Suppressor macrophage treated with lipopolysaccharide for 1 hour (primary cell): ENCODE measurements at places on chromosomes 1 and 21.

- DNase-seq, result no peak
Observed at GRCh38 chr1:67612788-67613241, 72.2 kb upstream of the GADD45A start.

DNA sequence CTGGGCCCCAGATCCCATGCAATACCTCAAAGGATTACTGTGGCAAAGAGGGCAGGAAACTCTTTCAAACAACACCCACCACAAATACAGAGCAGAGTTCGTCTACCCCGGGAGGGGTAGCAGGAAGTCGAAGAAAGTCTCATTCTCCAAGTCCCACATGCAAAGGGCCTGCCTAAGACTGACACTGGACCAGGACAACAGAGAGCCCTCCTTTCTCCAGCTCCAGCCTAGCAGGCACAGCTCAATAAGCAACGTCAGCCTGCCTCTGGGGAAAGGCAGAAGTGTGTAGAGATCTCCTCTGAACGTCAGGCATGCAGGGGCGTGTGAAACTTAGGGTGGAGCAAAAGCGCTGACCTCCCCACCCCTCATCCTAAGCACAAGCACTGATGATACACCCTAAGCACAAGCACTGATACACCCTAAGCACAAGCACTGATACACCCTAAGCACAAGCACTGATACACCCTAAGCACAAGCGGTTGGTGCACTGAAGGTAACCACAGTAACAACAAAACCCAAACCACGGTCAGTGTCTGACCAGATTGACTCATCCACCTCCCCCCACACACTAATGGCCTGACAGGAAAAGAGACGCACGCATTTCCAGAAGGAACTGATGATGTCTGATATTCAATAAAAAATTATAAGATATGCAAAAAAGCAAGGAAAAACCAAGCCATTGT, 1.3 kb downstream of the KRTAP12-3 start:
- DNase-seq, result no peak

GRCh38 chr1:19567041-19567440, 77.1 kb upstream of the NBL1 start:
- no peak for DNase-seq

GRCh38 chr21:28540514-28540913, 452.2 kb downstream of the LTN1 start:
- DNase-seq, result no peak

GRCh38 chr1:87686671-87687070, 358.0 kb downstream of the LMO4 start:
- no peak for DNase-seq

GRCh38 chr1:29991815-29992214, 731.6 kb downstream of the MATN1 start:
- no peak for DNase-seq

DNA sequence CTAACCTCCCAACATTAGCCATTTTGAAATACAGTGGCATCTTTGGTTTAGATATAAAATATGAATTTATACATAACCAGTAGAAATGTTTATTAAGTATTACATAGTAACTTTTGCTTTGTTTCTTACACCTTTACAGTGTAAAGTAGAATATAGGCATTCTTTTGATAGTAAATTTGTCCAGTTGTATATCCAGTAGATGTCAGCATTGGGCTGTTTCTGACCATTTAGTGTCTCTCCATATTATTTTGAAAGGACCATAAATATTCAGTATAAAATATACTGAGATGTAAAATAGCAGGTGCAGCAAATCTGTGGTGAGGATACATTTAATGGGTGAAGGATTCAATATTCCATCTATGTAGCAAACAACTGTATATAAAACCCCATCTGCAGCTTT, 115.8 kb upstream of the ZRANB2 start:
- DNase-seq, result peak; percentile 11

- no peak for DNase-seq
Observed at GRCh38 chr1:116781034-116781433, 26.8 kb downstream of the CD2 start.

DNA sequence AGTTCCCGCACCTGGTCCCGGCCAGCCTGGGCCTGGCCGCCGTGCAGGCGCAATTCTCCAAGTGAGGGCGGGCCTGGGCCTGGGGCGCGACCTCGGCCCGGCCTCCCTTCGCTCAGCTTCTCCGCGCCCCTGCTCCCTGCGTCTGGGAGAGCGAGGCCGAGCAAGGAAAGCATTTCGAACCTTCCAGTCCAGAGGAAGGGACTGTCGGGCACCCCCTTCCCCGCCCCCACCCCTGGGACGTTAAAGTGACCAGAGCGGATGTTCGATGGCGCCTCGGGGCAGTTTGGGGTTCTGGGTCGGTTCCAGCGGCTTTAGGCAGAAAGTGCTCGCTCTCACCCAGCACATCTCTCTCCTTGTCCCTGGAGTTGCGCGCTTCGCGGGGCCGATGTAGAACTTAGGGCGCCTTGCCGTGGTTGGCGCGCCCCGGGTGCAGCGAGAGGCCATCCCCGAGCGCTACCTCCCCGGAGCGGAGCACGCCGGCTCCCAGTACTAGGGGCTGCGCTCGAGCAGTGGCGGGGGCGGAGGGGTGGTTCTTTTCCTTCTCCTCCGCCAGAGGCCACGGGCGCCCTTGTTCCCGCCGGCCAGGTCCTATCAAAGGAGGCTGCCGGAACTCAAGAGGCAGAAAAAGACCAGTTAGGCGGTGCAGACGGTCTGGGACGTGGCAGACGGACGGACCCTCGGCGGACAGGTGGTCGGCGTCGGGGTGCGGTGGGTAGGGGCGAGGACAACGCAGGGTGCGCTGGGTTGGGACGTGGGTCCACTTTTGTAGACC, 1.2 kb downstream of the OLIG1 start:
- peak; percentile 32 for DNase-seq

DNA sequence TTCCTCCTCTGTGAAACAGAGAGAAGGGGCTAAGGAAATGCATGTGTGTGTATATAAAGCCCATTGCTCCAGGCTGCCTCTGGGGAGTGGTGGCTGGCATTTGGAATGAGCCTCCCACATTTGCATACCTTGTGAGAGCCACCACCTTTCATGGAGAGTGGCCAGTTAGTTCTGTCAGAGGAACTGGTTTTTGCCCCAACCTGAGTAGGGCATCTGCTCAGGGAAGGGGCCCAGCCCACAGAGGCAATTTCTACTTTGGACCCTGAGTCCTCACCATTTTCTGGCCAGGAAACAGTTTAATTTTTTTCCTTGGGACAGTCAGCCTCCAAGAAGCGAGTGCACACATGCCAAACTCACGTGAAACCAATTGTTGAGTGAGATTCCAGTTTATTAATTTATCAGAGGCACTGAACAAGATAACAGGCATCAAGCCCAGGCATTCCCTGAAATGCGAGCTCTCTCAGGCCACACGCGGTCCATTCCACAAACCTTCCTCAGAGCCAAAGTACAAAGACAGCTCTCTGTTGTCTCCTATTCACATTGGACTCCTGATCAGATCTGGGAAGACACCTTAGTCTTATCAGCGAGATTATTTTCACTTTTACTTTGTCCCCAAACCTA, 1.0 kb upstream of the SLC6A9 start:
- DNase-seq, result no peak

GRCh38 chr1:246782120-246782900, 58.1 kb downstream of the SCCPDH start:
- peak; percentile 17 for DNase-seq

DNA sequence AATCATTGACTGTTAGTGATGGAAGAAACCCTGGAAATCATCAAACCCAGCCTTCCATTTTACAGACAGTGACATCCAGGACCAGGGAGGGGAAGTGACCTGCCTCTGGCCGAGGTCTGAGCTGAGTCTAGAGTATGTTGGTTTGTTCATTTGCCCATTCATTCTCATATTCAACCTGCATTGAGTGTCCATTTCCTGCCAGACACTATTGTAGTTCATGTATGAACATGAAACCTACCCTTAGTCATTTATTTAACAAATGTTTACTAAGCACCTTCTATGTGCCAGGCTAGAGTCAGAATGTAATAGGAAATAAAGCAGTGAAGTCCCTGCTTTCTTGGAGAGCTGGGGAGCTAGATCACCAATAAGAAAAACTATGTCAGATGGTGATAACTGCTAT, 51.3 kb downstream of the KCND3 start:
- no peak for DNase-seq

GRCh38 chr1:184947497-184948256, 26.6 kb downstream of the NIBAN1 start:
- DNase-seq, result peak; percentile 26

DNA sequence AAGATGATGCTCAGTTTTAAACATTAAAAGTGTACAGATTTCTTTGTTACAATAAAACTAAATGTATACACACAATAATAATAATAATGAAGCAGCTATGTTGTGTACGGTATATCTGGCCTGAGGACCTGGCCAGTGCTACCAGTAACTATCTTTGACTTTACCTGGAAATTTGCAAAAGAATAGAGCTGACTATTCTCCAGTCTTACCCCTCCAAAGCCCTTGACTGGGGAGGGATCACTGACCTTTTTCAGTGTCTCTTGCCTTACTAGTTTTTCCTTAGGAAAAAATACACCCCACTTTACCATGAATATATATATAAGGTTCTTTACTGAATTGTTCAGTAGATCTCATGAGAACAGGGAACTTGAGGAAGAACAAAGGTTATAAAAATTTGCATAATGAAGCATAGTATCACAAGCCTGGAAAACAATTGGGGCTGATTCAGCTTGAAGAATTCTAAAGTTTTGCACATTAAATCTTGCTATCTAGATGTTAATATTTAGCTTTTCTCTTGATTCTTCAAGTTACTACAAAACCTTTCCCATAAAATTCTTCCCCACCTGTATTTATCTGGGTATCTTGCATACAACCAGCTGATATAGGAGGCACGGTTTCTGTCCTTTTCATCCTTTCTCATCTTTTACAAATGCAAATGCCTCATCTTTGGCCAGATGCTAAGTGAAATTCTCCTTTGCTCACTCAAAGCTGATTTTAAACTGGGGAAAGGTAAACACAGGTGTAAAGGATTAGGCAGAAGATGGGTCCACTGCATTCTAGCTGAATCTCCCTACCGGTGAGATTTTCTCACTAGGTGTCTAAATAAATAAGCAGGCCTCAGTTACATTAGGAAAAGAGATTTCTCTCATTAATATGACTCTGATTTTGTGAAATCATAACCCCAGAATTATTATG, 25.0 kb upstream of the SLAMF1 start:
- DNase-seq, result no peak

DNA sequence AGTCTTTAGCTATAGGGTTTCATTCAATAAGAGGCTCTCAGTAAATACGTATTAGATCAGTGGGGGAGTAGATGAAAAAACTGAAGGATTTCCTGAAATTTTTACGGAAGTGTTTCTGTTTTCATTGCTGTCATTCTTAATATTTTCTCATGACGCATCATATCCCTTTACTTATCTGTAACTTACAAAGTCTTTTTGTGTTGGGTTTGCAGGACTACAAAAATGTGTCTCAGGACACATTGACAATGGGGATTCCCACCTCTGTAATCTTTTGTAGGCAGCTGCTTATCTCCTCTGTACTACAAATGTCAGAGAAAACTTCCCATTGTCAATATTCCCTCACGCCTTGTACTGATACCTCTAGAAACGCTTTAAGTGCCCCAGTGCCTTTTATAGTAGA, 35.5 kb downstream of the CRP start:
- no peak for DNase-seq

- no peak for DNase-seq
Observed at GRCh38 chr1:61181067-61182038, 99.0 kb downstream of the NFIA start.

- no peak for DNase-seq
Observed at GRCh38 chr1:87560601-87561360, 232.1 kb downstream of the LMO4 start.

GRCh38 chr21:44429894-44430293, 25.4 kb upstream of the LRRC3 start:
- DNase-seq, result no peak

- no peak for DNase-seq
Observed at GRCh38 chr1:99645699-99646531, at the start of gene PALMD. TSS of gene PALMD (plus strand) at chr1:99646113. CDS start at chr1:99646318, 205 bp downstream.

GRCh38 chr1:97457446-97458089, 463.3 kb downstream of the DPYD start:
- no peak for DNase-seq

- DNase-seq, result no peak
Observed at GRCh38 chr1:62997884-62998283, 214.0 kb downstream of the ATG4C start.

DNA sequence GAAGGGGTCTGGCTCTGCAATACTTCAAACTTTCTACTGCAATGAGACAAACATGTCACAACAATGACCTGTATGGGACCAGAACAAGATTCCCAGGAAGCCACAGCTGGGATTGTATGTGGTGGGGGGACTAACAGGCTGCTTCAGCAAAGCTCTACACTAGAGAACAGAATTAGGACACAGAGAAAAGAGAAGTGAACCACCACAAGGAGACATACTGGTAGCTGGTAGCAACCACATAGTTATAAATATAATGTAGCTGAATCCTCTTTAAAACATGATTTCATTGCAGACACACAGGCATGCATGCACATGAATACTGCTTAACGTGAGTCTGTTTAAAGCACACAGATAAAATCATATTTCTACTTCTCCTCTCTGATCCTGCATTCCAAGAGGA, 3.5 kb upstream of the ILDR2 start:
- no peak for DNase-seq

DNA sequence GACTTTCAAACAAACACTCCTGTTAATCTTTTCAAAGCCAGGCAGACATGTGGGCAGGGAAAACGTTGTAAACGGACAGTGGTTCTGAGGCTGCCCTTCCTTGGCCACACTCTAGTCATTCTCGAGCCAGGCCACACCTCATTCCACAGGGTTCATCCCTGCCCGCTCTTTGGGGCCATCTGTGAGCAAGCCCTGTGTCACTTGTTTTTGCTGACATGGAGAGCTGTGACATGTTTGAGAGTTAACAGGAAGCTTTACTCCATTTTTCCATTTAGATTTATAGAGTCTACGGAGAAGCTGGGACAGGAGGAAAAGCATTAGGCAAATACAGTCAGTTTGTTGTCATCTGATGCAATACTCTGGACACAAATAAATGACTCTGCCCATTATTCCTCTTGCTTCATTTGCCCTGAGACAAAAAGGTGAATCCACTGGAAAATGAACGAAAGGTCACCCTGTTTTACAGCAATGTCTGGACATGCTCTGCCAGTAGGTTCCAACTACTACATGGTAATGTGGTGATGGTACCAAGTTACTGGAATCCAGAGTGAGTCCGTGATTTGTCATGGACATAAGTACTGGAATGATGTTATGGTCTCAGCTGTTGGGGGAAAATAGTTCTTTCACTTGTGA, 126.9 kb downstream of the CLIC6 start:
- DNase-seq, result peak; percentile 26

DNA sequence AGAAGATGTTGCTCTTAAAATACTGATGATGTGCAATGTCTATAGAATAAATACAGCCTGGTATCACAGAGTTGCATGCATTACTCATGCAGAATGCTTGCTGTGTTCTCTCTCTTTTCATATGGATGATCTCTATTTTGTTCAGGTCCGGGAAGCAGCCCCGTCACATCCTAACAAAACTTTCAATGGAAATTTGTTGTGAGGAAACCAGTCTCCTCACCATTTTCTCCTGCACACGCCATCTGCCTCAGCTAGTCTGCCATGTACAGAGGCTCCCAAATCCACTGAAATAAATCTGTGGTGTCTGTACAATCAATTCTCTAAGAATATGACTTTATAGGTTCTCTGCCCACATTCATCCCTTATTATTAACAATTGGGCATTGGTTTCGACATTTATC, 42.4 kb downstream of the DAB1 start:
- no peak for DNase-seq

- DNase-seq, result no peak
Observed at GRCh38 chr21:42312626-42313104, 2.5 kb downstream of the TFF3 start.

GRCh38 chr1:246294263-246294662, 212.8 kb downstream of the SMYD3 start:
- no peak for DNase-seq
